ENCODE measurements at places on chromosomes 1 and 21.

DNA sequence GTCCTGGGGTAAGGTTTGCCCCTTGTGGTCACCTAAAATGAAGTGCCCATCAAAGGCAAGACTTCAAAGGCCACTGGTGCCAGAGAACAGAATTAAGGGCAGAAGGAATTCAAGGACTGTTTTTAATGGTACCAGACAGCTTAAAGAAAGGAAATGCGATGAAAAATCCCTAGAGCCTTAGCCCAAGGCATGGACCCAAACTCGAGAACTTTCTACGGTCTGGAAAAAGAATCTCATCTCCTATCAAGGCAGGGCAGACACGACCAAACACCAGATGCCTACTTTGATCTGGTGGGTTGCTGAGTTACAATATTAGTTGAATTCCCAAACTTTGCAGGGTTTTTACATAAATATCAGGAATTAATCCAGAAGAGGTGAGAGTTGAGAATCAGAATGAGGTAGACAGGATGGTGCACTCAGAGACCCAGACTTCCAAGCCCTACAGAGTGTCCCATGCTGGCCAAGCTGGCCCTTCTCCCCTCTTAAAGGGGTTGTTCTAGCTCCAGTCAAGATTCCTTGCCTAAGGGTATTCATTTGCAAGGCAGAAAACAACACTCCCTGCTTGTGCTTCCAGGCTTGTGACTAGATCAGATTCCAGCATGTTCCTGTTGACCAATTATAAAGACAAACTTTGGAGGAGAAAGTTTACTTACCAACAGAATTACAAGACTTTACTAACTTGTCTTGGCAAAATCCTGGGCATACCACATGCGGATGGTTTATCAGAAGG, 48.0 kb downstream of the EDN2 start:
- no peak for DNase-seq

DNA sequence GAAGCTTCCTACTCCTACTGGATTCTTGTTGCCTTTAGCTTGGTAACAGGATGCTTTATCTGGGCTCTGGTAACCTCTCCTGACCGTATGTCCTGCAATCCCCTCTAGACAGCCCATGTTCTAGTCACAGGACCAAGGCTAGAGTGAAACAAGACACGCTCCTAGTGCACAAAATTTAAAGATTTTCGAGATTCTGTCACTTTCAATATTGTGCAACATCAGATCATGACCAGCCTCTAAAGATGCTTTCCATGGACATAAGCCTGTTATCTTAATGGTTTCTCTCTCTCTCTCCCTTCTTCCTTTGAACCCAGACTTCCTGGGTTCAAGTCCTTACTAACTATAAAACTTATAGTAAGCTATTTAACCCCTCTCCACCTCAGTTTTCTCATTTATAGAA, 1.6 kb upstream of the LY9 start:
- DNase-seq, result no peak

DNA sequence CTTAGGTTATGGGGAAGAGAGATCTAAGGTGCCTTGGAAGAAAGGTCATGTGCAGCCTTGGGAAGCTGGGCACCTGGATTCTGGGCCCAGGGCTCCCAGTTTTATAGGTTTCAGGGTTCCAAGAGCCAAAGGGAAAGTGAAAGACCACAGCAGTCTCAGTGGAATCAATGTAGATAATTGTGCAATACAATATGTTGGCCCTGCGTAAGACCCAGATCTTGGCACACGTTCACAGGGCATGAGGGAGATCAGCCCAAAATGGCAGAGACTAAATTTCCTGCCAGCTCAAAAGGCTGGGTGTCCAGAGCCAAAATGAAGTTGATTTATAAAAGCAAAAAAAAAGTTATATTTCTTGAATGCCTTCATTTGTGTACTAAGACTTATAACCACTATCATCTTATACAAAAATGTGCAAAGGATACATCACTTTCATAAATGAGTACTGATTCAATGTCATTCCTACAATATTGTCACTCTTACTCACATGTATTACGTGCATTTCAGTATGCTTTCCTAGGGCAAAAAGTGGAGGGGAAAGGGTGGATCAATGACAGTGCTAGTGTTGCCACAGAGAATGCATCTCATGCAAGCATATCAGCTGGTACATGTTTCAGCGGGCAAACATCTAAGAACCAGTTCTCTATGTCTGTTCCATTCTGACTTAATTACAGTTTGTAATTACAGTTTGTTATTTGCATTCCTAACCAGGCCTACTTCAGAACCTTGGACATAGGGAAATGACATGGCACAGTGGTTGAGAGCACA, 22.5 kb upstream of the NPL start:
- no peak for DNase-seq

- no peak for DNase-seq
These were observed 6.8 kb upstream of the ACKR1 start for GRCh38 chr1:159197561-159198557.

DNA sequence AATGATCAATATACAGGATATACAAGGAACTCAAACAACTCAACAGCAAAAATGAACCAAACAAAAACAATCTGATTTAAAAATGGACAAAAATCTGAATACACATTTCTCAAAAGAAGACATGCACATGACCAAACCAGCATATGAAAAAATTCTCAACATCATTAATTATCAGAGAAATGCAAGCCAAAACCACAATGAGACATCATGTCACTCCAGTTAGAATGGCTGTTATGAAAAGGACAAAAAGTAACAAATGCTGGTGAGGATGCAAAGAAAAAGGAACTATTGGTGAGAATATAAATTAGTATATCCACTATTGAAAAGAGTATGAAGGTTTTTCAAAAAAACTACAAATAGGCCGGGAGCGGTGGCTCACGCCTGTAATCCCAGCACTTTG, 42.0 kb downstream of the FCRL3 start:
- no peak for DNase-seq

- DNase-seq, result no peak
These were observed 32.1 kb downstream of the ALDH9A1 start for GRCh38 chr1:165666152-165666825.

DNA sequence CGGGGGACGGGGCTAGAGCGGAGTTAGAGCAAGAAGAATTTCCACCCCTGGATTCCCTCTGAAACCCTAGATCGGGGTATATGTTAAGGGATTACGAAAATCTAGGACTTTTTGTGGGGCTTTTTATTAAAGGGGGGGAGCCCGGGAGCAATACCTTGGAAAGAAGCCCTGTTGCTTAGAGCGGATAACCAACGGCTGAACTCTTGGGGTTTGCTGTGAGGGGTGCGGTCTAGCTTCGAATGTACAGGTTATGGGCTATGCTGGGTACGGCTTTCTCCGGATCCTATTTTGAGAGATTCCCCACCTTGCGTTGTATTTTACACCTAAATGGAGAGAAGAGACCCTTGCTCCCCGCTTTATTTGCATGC, 626 bp downstream of the DYRK3 start:
- DNase-seq, result no peak

GRCh38 chr21:39184050-39184980, 1.1 kb upstream of the PSMG1 start:
- no peak for DNase-seq

DNA sequence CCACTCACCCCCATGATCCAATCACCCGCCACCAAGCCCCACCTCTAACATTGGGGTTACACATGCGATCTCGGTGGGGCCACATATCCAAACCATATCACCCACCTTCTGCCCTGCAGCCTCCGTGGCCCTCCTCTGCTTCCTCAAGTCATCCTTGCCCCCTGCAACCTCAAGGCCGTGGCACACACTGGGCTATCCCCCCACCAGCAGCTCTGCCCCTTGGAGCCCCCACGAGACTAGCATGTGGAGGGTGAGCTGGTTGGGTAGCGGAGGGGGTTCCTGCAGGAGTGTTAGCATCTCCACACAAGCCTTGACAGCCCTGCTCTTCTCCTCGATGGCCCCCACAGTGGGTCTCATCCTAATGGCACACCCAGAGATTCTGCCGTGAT, 100.8 kb downstream of the TOMM20 start:
- no peak for DNase-seq

- DNase-seq, result no peak
These were observed 20.3 kb downstream of the PDC start for GRCh38 chr1:186440584-186440983.

DNA sequence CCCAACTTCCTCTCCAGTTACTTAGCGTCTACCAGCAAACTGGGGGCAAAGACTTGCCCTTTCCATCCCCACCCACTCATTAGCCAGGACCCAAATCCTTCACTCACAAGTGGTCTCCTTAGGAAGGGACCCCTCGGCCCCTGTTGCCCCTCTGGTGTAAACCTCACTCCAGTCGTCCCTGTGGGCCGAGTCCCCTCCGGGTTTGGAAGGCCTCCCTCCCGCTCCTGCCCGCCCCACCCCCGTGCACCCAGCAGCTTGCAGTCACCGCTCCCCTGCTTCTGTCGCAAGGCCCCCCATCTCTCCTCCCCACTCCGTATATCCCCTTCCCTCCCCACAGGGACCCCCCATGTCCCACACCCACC, 1.2 kb downstream of the EFHD2 start:
- DNase-seq, result peak; percentile 18

GRCh38 chr1:92118826-92119225, 38.7 kb downstream of the BTBD8 start:
- DNase-seq, result no peak

GRCh38 chr1:186325239-186325638, 49.8 kb downstream of the TPR start:
- no peak for DNase-seq

DNA sequence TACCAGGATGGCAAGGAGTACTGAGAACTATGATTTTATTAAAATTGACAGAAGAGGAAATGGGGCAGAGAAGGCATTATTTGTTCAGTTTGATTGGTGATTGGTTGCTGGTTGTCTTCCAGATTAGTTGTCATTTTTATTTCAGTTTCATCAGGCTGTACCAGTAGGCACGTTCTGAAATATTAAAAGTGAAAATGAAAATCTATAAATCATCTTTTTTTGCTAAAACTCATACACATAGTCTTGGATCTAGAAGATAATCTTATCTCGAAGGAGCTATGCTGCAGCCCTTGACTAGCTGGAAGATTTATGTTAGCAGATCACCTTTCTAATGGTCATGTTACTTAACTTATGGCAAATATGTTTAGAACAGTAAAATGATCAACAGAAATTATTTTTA, 29.0 kb downstream of the NEK7 start:
- no peak for DNase-seq

DNA sequence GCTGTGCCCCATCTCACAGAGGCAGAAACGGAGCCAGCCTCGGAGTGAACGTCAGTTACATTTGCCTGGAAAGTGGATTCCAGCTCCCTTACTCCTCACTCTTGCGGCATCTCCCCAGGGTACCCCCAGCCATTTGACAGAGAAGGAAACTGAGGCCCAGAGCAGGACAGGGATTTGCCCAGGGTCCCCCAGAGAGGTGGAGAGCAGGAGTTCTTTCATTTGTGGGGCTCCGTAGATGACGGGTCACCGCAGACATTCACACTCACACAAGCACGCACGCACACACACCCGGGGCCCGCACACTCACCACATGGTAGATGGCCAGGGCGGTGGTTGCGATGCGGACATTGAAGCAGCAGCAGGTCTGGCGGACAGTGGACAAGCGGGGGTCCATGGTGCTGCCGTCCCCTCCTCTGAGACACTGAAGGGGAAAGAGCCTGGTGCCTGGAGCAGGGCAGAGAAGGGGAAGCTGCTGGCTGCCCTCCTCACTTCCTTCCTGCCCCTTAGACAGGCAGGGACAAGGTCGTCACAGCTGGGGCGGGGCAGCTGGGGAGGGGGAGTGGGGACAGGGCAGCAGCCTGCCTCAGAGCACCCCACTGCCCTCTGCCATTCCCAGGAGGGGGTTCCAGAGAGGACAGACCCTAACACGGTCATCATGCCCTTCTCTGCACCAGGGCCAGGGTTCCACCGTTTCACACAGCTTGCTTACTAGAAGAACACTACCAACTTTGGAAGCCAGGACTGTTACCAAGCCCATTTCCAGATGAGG, at the start of gene LAPTM5:
LAPTM5 (minus strand) TSS at position 423 of the 769 bp plus-strand sequence; CDS start at position 394, 29 bp downstream.
- peak; percentile 59 for DNase-seq

- no peak for DNase-seq
These were observed 9.6 kb upstream of the PIGK start for GRCh38 chr1:77228836-77229235.

DNA sequence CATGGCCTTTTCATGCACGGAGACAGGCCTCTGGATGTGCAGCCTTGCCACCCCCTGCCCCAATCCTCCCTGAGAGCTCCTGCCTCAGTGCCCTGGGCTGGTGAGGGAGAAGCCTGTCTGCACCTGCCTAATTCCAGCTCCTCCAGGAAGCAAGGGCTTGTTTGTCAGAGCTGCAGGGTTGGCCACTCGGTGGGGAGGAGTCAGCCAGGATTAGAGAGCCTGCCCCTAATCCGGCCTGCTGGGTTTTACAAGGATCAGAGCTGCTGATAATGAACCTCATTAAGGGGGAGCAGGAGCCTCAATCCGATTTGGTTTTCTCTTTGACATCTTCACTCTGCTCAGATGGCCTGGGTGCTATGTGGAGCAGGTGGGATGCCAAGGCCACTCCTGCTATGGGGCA, 31.9 kb upstream of the LHX4 start:
- no peak for DNase-seq

GRCh38 chr1:110440877-110441276, 10.1 kb upstream of the PROK1 start:
- no peak for DNase-seq

DNA sequence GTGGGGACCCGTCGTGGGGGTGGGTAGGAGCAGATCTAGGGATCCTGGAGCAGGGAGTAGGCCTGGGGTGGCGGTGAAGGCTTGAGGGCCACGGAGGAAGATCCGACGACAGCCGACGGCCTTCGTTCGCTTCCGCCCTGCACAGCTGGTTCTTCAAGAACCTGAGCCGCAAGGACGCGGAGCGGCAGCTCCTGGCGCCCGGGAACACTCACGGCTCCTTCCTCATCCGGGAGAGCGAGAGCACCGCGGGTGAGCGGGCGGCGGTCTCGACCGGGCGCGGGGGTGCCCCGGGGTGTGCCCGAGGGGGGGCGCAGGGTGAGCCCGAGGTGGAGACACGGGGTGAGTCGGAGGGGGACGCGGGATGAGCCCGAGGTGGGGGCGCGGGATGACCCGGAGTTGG, 16.5 kb upstream of the HDAC1 start:
- no peak for DNase-seq

DNA sequence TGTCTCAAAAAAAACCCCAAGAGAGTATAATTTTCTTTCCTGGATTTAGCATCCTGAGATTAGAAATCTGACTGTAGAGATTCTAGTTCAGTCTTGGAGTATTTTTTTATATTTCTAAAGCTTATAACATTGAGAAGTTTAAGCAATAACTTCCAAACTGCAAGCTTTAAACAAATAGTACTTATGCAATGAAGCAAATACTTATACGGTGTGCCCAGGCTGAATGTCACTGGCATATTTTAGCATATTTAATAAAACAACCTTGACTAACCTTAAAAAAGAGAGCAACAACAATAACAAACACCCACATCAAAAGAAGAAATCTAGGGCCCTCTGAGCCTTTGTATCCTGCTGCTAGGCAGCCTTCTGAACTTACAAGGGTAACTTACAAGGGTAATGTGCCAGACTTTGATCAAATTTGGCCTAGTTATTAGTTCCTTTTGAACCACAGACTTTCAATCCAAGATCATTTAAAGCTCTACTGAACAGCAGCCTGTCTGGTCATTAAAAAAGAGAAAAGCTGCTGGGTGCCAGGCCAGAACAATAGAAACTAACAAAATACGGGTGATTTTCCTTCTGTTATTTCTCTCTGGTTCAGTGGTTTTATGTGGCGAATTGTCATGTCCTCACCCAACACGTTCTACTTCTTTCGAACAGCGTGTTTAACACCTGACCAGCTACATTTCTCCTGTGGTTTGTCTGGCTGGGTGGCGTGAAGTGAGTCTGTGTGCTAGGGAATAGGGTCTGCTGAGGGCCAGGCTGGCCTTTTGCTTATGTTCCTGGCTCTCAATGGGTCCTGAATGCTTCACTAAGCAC, 16.2 kb downstream of the MTOR start:
- no peak for DNase-seq

GRCh38 chr1:87089823-87090222, 175.4 kb downstream of the HS2ST1 start:
- DNase-seq, result no peak

GRCh38 chr21:16821588-16821987, 691.3 kb upstream of the CXADR start:
- no peak for DNase-seq
